ENCODE measurements at places on chromosomes 3 and 15.

GRCh38 chr3:189249987-189250386 lies 78.2 kb downstream of the TPRG1 start:
- DNase-seq = no peak

DNA sequence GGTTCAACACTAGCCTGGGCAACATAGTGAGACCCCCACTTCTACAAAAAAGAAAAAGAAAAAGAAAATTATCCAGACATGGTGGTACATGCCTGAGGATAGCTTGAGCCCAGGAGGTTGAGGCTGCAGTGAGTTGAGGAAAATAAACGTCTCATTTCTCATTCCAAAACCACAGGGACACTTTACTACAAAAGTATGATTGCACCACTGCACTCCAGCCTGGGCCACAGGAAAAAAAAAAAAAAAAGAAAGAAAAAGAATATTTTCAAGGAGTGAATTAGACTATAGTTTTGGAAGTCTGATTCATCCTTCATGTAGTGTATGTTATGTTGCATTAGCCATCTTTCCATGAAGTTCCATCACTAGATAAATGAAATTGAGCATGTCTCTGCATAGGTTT lies 149.5 kb upstream of the THBS1 start:
- DNase-seq = no peak

- DNase-seq = no peak
Observed at GRCh38 chr3:33803252-33803651, 4.8 kb downstream of the PDCD6IP start.

- no peak for DNase-seq
Observed at GRCh38 chr3:33840179-33840578, 41.7 kb downstream of the PDCD6IP start.
